ENCODE measurements at places on chromosomes 2 and 18. TPM values are rescaled to one million over a fixed set of nuclear protein-coding genes. Genes with fewer than 3 reads are reported as not detected.

DNA sequence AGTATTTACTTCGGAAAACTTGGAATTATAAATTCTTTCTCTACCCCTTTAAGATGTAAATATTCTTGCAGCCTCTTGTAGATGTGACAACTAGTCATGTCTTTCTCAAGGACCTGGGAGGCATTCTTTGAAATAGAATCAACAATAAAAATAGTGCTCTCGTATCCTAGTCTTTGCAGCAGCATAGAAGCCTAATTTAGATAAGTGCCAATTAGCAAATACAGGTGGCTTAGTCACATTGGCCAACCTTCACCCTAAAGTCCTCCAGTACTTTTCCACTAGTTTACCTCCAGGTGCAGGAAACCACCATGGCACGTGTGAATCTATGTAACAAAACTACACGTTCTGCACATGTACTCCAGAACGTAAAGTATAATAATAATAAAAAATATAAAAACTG, 3.5 kb upstream of the ZSWIM2 start:
- no peak for DNase-seq

Gene CDH20
- 2.9 TPM for total RNA-seq

DNA sequence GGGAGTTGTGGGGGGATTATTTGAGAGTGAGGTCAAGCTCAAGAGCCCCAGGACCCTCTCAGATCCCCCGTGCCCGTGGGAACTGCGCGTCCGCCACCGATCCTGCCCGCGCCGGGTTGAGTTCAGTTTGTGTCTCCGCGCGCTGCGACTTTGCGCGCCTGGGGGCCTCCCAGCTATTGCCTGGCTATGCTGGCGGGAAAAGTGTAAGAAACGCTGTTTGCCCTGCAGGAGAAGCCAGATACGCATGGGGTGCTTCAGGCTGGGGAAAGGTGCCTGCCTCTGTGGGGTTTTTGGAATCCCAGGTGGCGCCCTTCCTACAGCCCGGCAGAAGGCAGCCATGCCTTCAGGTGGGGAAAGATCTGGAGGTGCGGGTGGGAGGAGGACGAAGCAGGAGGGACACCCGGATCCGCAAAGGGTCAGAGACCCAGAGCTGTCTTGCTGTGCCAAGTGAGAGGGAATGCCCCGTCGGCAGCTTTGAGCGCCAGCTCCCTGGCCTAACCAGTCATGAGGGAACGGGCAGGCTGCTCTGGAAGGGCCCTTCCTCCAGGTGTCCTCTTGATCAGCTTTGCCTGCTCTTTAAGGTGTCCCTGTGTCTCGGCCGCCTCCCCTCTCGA, 22.5 kb downstream of the TEX44 start:
- DNase-seq = peak; percentile 88

GRCh38 chr2:182047544-182047943, 61.9 kb downstream of the PPP1R1C start:
- no peak for DNase-seq

GRCh38 chr18:54945576-54946125, 13.6 kb downstream of the CCDC68 start:
- no peak for DNase-seq

Gene CLIP4
- 52.5 TPM for total RNA-seq

DNA sequence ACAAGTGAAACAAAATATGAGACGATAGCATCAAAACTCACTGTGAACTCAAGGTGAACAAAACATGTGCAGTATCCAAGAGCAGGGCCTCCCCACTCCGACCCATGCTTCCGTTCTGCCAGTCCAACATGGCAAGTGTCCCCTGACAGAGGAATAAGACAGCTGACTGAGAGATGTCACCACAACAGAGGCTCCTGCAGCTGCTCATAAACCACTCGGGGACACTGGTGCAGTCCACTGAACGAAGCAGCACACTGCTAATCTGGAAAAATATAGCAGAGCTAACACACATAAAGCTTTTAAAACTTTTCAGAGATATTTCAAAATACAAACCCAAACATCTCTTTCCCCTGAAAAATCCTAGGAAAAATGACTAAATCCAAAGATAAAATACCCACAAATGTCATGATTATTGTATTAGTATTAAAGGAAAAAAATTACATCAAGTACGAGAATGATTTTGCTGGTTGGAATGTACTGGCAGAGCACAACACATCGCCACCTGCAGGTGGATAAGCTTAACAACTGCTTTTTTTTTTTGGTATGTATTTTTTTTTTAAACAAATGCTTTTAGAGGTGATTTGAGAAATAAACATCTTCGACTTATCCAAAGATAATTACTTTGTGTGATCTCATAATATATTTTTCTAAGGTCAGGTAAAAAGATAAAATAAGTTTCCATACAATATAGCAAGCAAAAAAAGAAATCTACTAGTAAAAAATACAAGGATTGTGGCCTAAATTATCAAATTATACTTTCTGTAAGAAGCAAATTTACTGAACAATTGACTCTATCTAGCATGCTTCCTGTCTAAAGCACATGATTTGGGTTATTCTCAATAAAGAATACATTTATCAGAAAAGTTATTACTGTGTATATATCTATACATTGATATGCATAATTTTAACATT, 18.6 kb downstream of the THADA start:
- DNase-seq = no peak

Gene RAD51AP2
- 0.23 TPM for total RNA-seq

GRCh38 chr2:28670856-28671255, 80.8 kb upstream of the PPP1CB start:
- DNase-seq = no peak

Measured in lower leg skin (tissue), 4 donors.